Transverse colon (tissue), 4 donors: ENCODE measurements at places on chromosomes 4 and X.

- no peak for DNase-seq
These were observed 12.6 kb upstream of the CCNQ start for GRCh38 chrX:153611298-153612095.

- no peak for DNase-seq
These were observed 11.5 kb downstream of the ZFYVE28 start for GRCh38 chr4:2406920-2407319.

DNA sequence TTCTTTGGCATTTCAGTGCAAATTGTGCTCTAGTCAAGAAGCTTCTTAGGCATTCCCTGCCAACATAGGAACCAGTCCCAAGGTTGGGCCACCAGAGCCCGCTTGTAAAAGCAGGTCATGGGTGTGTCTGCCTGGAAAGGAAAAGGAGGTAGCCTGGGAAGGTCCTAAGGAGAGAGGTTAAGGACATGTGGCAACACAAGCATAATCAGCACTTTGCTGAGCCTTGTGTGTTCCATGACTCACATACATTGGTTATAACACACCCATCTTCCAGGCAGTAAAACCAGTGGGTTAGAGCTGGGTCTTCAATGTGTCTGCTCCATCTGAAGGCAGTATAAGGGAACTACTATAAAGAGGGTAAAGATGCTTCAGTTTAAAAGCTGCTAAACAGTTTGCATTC lies 165.0 kb downstream of the FHIP1A start:
- peak; percentile 72 for DNase-seq

DNA sequence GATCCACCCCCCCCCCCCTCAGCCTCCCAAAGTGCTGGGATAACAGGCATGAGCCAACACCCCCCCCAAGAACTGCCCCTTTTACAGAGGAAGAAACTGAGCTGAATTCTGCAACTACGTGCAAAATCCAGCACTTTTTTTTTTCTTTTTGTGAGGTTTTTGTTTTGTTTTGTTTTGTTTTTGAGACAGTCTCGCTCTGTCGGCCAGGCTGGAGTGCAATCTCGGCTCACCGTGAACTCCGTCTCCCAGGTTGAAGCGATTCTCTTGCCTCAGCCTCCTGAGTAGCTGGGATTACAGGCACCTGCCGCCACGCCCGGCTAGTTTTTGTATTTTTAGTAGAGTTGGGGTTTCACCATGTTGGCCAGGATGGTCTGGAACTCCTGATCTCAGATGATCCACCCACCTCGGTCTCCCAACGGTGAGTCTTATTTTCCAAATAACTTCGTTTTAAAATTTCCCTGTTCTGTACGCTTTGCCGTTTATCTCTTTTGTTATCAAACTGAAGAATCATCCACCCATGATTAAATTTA lies 4.9 kb downstream of the CRLF2 start:
- no peak for DNase-seq

DNA sequence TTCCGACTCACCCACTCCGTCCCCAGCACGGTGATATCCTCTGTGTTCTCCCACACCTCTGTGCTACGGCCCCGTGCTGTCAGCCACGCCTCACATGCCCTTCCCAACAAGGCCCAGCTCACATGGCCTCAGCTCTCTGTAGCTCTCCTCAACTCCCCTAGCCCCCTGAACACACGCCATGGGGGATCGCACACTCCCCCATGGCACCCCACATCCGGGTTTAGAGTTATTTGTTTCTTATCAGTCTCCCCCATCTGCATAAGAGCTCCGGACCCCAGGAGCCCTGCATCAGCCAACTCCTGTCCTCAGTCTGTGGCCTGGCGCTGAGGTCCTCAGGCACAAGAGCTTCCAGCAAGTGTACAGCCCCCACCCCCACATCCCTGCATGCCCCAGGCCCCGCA lies 7.0 kb downstream of the C4orf50 start:
- DNase-seq: no peak

DNA sequence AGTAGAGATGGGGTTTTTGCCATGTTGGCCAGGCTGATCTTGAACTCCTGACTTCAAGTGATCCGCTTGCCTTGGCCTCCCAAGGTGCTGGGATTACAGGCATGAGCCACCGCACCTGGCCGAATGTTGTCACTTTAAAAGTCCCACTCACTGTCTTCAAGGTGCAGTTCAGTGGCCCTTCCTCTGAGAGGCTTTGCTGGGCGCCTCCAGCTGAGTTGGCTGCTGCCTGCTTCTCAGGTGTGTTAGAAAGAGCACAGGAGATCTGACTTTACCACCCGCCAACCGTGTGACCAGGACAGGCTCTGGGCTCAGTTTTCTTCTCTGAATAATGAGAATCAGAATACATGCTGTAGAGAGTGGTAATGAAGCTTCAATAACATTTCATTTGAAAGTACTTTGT lies 207.4 kb downstream of the CEP135 start:
- DNase-seq: no peak

DNA sequence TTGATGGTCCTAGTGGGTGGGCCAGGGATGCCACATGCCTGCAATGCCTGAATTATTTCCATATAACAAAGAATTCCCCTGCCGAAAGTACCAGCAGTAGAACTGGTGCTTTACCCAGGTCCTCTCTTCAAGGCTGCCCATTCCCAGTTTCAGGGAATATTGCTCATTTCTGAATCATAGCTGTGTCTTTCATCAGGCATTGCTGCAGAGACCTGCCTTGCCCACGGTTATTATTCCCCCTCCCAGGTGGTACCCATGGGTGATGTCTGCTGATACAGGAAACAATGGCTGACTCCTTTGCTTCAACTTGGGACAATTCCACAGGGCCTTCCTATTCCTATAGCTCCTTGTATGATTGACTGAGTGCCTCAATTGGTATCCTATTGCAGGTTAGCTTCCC lies 9.7 kb upstream of the IQCM start:
- DNase-seq: no peak

GRCh38 chr4:33071535-33071934 lies 2351.4 kb downstream of the PCDH7 start:
- no peak for DNase-seq

GRCh38 chr4:8373270-8373972 lies 67.1 kb downstream of the ACOX3 start:
- no peak for DNase-seq

- DNase-seq: no peak
These were observed 34.1 kb downstream of the CNKSR2 start for GRCh38 chrX:21408307-21408706.

GRCh38 chr4:180028682-180029081 lies 2214.5 kb upstream of the TENM3 start:
- DNase-seq: peak; percentile 23

- no peak for DNase-seq
These were observed 25.8 kb downstream of the ZNF630 start for GRCh38 chrX:48045410-48046311.

DNA sequence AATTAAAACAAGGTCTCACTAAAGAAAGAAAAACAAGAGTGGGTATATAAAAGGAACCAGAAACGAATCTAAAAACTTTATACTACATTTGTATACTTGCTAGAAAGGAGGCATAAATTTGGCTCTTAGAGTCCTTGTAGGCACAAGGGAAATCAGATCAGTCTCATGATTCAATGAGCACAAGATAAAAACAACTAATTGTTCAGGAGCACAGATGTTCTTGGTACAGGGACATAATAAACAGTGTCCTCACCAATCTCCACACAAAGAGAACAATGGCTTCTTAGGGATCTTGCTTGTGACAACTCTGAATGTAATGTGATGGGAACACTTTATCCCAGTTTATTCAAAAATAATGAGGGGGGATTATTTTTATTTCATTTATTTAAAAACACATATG lies 28.3 kb downstream of the TMEM144 start:
- no peak for DNase-seq

GRCh38 chr4:32775049-32775448 lies 2054.9 kb downstream of the PCDH7 start:
- no peak for DNase-seq

GRCh38 chrX:23616361-23616760 lies 50.9 kb upstream of the PRDX4 start:
- DNase-seq: no peak

DNA sequence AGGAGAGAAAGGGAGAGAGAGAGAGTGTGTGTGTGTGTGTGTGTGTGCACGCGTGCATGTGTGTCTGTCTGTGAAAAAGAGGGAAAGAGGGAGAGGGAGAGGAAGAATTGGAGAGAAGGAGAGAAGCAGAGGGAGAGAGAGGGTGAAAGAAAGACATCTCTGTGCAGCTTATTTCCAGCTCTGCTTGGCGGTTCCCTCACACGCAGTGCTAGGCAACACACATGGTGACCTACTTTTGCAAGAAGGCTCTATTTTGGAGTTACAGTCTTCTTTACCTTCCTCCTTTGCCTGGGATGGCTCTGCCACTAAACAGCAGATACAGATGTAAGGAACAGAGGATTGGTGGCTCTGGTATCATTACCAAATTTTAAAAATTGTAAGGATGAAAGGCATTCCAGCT lies 40.1 kb downstream of the SLC16A2 start:
- DNase-seq: no peak

- DNase-seq: peak; percentile 16
These were observed 547 bp downstream of the GUCY1A1 start for GRCh38 chr4:155667222-155667567.

DNA sequence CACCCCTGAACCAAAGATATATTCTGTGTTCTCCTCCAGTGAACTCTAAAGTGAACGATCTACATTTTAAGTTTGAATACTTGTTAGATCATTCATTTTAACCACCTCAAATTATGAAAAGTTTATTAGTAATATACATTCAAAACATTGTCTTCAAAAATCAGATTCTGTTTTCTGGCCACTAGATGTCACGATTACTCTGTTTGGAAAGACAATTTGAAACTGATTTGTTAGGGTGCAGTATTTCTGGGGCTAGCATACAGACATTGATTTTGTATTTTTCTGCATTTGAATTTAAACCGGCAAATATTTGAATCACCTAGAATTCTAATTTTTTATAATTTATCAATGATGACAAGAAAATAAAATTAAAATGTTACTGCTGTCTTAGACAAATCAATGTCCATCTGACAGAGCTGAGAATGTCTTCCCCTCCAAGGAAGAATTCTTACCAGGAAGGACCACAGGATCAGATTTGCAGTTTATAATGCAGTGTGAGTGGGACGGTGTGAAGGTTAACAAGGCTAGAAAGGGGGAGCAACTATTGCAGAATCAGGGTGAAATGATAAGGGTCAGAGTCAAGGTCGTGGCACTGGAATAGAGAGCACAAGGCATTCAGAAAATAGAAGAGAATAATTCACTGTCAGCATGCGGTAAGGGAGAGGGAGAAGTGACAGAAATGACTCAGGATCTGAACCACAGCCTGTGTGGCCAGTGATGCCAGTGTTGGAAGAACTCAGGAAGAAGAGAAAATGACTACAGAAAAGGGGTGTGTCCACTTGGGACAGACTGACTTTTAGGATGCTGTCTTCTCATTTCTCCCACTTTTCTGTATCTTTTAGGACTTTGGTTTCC lies 91.6 kb downstream of the ANXA10 start:
- DNase-seq: no peak

DNA sequence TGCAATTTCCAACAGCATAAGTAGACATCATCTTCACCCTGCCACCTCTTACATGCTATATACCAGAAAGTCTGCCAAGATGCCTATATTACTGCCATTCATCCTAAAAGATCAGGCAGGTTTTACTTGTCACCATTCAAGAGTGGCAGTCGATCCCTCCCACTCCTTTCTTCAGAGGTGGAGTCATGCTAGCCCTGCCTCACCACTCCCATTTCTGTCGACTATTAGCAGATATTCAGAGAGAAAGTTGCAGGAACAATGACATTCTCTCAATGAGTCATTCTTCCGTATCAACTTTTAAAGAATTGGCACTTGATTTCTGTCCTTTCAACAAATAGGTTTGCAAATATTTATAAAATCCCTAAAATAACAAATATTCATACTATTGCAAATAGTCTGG lies 1060.1 kb downstream of the ADGRL3 start:
- no peak for DNase-seq

GRCh38 chr4:154741131-154741665 lies 2.6 kb upstream of the LRAT start:
- DNase-seq: no peak

GRCh38 chr4:100641336-100641735 lies 123.5 kb upstream of the EMCN start:
- DNase-seq: no peak

- DNase-seq: no peak
These were observed 36.8 kb downstream of the ANK2 start for GRCh38 chr4:113086172-113086695.

DNA sequence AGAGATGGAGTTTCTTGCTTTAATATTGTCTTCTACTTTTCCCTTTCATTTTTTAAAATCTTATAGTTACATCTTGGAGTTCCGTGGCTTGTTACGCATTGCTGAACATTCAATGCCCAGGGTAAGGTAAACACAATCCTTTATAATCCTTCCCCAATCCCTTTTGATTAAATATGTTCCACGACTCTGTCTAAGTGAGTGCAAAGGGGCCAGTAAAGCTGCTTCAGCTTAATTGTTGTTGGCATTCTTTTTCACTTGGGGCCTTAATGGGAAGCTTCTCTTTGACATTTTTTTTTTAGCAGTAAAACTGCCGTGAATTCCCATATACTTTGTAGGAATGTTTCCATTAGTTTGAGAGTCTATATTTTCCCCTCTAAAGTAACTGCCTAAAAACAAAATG lies 1028.1 kb downstream of the C4orf33 start:
- no peak for DNase-seq

DNA sequence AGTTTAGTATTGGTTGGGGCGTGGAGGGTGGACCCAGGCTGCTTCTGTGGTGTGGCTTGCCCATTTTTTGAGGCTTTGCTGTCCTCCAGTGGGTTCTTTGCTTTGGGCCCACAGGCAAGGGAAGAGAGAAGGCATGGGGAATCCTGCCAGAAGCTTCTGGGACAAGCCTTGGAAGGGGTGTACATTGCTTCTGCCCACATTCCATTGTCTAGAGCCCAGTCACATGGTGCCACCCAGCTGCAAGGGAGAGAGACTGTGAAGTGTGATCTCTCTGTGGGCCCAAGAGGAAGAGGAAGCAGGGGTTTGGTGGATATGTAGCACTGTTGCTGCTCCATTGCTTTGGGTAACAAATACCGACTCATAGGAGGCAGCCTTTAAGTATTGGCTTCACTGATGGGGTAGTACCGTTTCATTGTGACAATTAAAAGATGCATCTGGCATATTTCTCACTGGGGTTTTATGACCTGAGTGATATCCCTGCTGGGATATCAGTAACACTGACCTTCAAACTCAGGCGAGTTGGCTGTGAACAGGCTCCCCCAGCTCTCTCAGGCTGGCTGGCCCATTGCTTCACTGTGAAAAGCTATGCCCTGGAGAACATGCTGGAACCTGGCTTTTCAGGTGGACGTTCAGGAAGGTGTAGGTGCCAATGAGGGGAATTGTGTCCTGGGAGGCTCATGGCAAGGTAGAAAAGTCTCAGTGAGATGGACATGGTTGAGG lies 85.9 kb downstream of the CLDN34 start:
- no peak for DNase-seq

- no peak for DNase-seq
These were observed 1.4 kb downstream of the APLN start for GRCh38 chrX:129653181-129653970.

GRCh38 chrX:109344101-109344500 lies 137.8 kb downstream of the GUCY2F start:
- no peak for DNase-seq

DNA sequence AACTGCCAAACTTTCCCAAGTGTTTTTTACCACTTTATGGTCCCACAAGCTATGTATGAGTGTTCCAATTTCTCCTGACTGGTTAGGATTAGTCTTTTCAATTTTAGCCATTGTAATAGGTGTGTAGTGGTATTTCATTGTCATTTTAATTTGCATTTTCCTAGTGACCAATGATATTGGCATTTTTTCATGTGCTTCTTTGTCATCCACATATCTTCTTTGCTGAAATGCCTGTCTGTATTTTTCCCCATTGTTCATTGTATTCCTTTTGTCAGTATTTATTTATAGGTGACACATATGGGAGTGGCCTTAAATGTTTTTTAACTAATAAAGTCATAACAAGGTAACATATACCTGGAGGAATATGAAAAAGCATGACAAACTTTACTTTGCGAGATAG lies 9.2 kb upstream of the UBE2D3 start:
- no peak for DNase-seq
